ENCODE measurements at places on chromosomes 12 and 14.

DNA sequence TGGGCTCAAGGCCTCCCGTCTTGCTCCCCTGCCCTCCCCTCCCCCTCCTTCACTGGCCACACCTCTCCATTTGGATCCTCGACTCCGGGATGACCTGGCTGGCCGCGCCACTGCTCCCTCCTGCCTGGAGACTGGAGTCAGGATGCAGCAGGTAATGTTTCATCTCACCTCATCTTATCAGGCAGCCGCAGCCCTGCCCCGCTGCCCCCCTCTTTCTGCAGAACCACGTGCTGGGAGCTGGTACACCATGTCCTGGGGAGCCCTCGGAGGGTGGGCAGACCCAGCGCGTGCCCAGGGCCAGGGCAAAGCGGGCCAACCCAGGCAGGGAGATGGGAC is 31.1 kb downstream of the BEGAIN start:
- DNase-seq, result no peak

DNA sequence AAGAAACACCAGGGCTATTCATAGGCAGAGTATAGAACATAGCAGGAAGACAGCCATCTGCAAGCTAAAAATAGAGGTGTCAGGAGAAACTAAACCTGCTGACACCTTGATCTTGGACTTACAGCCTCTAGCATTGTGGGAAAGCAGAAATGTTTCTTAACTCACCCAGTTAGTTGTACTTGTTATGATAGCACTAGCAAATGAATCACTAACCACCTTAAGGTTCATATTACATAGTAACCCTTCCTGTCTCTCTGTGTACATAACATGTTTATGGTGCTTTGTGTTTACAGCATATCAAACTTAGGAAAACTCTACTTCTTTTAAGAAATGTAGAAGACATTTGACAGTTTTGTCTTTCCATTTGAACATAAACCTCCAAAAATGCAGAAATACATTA is 1031.3 kb downstream of the FSCB start:
- DNase-seq, result no peak

GRCh38 chr14:63454863-63455622 is 88.1 kb downstream of the PPP2R5E start:
- peak; percentile 86 for DNase-seq

DNA sequence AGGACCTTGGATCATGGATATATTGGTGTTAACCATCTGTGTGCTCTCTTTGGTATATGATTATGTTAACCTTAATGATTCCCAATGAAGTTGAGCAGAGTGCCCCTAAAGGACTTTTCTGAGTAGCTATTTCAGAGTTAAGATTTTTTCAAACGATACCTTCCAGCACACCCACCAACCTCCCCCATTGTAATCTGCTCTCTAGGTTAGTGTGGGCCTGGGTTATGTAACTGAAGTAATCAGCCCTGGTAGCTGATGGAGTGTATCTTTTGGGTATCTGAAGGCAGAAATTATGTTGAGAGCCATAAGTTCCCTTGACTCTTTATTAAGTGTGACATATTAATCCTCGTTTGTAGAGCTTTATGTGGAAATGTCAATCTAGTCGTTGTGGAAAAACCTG is 47.6 kb upstream of the RNU6-8 start:
- no peak for DNase-seq
